Thymus (tissue), 14 donors: ENCODE measurements at places on chromosomes 5 and 9.

DNA sequence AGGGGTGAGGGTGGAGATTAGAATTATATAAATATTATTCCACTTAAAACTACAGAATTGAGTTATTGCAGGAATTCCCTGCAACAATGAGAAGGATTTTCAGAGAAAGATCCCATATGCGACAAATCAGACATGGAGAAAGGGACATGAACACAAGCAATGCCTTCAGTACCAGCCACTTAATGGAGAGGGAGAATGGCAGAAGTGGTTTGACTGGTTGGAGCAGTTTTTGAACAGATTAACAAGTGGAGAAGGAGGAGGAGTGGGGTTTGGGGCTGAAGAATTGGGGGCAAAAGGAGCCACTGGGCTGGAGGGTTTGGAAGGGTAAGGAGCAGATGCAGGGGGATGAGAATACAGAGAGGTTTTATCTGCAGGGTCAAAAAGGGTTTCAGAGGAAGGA, 620.9 kb upstream of the PTPRD start:
- no peaks in the 10 kb centered on the region for H3K4me1 ChIP-seq
- no peak overlapping the region for H3K27ac ChIP-seq
- H3K27me3 ChIP-seq = no peaks in the 10 kb centered on the region
- DNase-seq = no peak

DNA sequence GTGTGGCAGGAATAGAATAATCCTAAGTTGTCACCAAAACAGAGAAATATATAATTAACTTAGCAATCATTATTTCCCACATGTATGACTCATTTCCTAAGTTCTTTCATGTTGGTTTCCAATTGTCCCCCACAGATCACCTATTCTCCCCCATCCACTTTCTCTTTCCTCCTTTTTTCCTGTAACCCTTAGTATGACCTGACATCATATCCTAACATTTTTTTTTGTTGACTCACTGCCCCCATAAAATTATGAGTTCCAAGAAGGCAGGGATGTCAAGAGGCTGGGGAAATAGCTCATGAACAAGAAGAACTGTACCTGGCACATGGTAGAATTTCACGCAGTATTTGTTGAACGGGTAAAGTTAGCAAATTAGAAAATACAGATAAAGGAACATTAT, 186.7 kb downstream of the DCP2 start:
- no peaks in the 10 kb centered on the region for H3K4me1 ChIP-seq
- H3K36me3 ChIP-seq = no peaks in the 10 kb centered on the region
- no peak overlapping the region for H3K4me3 ChIP-seq
- H3K27me3 ChIP-seq = peaks cover 3% of the 10 kb centered on the region
- no peak overlapping the region for H3K27ac ChIP-seq
- no peak for DNase-seq

DNA sequence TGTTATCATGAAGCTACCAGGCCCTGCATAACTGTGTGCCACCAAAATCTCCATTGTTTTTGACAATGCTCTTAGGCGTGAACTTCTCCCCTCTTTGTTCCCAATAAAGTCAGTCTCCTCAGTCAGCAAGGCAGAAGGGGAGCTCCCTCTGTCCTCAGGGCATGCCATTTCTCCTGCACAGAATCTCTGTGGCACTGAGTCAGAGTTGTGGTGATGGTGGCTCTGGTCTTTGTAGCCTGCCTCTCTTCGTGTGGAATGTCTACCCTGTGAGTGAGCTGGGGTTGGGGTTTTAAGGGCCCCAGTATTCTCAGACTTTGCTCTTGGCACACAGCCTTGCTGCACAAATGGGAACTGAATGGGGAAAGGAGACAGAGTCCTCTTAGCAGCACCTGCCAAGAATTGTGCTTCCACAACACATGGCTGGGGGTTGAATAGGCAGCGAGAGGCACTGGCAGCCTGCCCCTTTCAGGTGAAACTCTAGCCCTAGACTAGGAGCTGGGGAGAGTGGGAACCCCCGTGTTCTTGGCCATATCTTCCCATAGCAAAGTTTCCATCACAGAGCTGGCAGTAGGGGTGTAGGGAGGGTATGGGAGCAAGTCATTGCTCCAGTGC, 146.6 kb downstream of the SH3GL2 start:
- no peak overlapping the region for H3K4me3 ChIP-seq
- H3K36me3 ChIP-seq = no peaks in the 10 kb centered on the region
- DNase-seq = no peak
- H3K27me3 ChIP-seq = no peaks in the 10 kb centered on the region
- no peaks in the 10 kb centered on the region for H3K4me1 ChIP-seq

DNA sequence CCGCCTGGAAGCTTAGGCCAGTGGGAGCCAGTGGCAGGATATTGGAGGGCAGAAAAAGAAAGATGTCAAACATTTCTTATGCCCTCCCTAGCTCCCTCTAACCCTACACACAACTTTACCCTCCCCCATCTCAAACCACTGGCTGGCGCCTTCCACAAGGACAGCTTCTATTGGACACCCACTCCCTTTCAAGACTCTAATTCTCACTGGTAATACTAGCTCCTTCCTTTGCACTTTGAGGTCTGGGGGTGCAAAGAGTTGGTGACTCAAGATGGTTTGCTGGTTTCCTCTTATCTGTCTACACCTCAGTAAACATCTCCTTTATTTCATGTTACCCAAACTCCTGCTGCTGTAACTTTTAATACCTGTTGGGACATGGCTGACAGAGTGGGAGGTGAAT, 11.6 kb upstream of the ITGA1 start:
- no peaks in the 10 kb centered on the region for H3K27me3 ChIP-seq
- no peaks in the 10 kb centered on the region for H3K4me1 ChIP-seq
- no peaks in the 10 kb centered on the region for H3K36me3 ChIP-seq
- H3K27ac ChIP-seq = no peak overlapping the region
- no peak overlapping the region for H3K4me3 ChIP-seq
- DNase-seq = no peak

- peaks cover 9% of the 10 kb centered on the region for H3K4me1 ChIP-seq
- DNase-seq = no peak
- H3K36me3 ChIP-seq = peaks cover 12% of the 10 kb centered on the region
- H3K27me3 ChIP-seq = no peaks in the 10 kb centered on the region
- no peak overlapping the region for H3K4me3 ChIP-seq
Measured at GRCh38 chr5:178346607-178347334, 114.2 kb upstream of the PHYKPL start.

DNA sequence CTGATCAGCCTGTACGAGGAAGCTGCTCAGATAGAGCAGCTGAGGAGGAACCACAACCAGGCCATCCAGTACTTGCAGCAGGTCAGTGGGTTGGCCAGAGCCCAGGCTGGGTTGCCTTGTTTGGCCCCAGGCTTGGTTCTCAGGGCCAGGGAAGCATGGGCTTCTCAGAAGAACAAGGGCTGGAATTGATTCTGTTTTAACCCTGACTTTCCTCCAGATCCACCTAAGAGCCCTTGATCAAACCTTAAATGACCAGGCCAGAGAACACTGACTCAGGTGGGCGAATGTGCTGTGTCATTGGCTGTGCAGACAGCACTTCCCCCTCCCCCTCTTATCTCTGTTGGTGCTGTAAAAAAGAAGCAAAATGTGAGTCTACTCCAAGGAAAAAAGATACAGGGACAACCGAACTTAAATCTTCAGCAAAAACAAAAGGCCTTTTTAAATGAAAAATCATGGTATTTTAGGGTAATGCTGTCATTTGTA, 28.1 kb downstream of the TTC23L start:
- H3K27ac ChIP-seq = no peak overlapping the region
- no peaks in the 10 kb centered on the region for H3K36me3 ChIP-seq
- H3K27me3 ChIP-seq = no peaks in the 10 kb centered on the region
- H3K4me1 ChIP-seq = peaks cover 2% of the 10 kb centered on the region
- H3K4me3 ChIP-seq = no peak overlapping the region

- H3K4me3 ChIP-seq = no peak overlapping the region
- DNase-seq = no peak
- peaks cover 4% of the 10 kb centered on the region for H3K4me1 ChIP-seq
- no peaks in the 10 kb centered on the region for H3K36me3 ChIP-seq
- no peak overlapping the region for H3K27ac ChIP-seq
Measured at GRCh38 chr5:172450861-172451695, 3.2 kb downstream of the SH3PXD2B start.

- H3K4me3 ChIP-seq = peak overlapping the region; percentile 75
- peak overlapping the region; percentile 94 for H3K27ac ChIP-seq
- no peaks in the 10 kb centered on the region for H3K27me3 ChIP-seq
- H3K36me3 ChIP-seq = peaks cover 67% of the 10 kb centered on the region
- DNase-seq = no peak
Measured at GRCh38 chr9:133348718-133349573, 928 bp downstream of the RPL7A start.

GRCh38 chr9:95058795-95059386, 258.6 kb downstream of the FANCC start:
- H3K4me3 ChIP-seq = no peak overlapping the region
- H3K4me1 ChIP-seq = no peaks in the 10 kb centered on the region
- no peaks in the 10 kb centered on the region for H3K36me3 ChIP-seq
- H3K27me3 ChIP-seq = no peaks in the 10 kb centered on the region
